ENCODE measurements at places on chromosomes 11 and 22.

DNA sequence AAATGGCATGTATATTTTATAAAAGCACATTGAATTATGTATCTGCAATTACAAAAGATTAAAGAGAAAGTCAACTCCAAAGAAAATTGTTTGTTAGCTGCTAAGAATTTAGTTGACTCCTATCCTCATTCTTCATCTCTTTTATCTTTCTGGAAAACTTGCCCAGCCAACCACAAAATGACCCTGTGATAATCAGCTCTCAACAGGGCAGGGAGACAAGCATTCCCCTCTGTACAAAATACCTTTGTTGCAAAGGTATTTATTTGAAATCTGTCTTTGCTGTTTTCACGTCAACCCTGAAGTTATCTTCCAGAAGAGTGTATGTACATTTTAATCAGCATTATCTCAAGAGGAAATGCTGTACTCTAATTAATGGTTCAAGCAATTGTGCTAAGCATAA is 191.1 kb upstream of the DDI1 start:
- DNase-seq, result no peak

- DNase-seq, result no peak
These were observed 19.6 kb downstream of the VPS37C start for GRCh38 chr11:61141601-61142028.

- DNase-seq, result no peak
These were observed 85.4 kb downstream of the ADAMTS15 start for GRCh38 chr11:130533871-130534270.

DNA sequence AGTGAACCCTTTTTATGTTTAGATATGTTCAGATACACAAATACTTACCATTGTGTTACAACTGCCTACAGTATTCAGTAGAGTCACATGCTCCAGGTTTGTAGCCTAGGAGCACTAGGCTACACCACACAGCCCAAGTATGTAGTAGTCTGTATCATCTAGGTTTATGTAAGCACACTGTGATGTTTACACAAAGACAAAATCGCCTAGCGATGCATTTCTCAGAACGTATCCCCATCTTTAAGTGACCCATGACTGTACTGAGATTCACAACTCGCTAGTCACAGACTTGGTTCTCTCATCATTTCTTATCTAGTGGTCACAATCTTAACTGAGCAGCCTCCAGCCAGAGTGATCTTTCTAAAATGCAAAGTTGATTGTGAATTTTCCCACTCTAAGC is 119.2 kb downstream of the RASSF10 start:
- no peak for DNase-seq

GRCh38 chr22:47805394-47805935 is 1043.0 kb downstream of the TBC1D22A start:
- DNase-seq, result no peak

DNA sequence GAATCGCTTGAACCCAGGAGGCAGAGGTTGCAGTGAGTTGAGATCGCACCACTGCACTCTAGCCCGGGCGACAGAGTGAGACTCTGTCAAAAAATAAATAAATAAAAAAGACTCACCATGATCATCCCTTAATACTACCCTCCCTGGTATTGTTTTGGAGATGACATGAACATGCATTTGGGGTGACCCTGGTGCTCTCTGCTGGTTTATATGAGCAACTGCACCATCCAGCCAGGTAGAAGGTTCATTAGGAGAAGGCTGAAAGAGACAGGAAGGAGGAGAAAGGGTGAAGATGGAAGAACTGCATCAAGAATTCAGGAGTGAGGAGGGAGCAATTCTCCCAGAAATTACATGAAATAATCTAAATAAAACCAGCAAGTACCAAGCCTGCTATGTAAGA is 37.8 kb downstream of the SLC5A1 start:
- DNase-seq, result peak; percentile 22

All from foreskin fibroblast (primary cell).